ENCODE measurements at places on chromosomes 12 and 14. TPM values are rescaled to one million over a fixed set of nuclear protein-coding genes. Genes with fewer than 3 reads are reported as not detected.
A peak's percentile ranks its signal among the peaks of the same experiment; 100 is the strongest.

DNA sequence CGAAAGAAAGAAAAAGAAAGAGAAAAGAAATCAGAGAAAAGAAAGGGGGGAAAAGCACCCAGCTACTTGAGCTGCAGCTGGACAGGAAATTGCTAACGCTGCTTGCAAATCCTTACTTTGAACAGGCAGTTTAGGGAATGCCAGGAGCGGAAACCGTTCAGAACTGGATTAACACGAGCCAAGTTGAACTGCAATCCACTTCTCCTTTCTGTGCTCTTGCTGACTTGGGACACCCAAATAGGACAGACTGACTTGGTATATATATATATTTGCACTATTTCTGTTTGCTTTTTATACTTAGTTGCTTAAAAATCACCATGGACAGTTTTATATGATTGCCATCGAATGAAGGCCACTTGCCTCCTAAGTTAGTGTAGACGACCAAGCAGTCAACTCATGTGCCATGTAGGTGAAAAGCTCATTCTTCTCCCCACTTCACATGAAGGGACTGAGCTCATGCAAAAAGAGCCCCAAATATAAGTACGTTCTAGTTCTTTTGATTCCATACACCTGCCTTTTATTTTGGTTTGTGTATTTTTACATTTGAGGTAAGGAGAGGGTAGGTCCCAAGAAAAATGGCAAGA, 5.5 kb downstream of the DUSP6 start:
- DNase-seq, result peak; percentile 48

DNA sequence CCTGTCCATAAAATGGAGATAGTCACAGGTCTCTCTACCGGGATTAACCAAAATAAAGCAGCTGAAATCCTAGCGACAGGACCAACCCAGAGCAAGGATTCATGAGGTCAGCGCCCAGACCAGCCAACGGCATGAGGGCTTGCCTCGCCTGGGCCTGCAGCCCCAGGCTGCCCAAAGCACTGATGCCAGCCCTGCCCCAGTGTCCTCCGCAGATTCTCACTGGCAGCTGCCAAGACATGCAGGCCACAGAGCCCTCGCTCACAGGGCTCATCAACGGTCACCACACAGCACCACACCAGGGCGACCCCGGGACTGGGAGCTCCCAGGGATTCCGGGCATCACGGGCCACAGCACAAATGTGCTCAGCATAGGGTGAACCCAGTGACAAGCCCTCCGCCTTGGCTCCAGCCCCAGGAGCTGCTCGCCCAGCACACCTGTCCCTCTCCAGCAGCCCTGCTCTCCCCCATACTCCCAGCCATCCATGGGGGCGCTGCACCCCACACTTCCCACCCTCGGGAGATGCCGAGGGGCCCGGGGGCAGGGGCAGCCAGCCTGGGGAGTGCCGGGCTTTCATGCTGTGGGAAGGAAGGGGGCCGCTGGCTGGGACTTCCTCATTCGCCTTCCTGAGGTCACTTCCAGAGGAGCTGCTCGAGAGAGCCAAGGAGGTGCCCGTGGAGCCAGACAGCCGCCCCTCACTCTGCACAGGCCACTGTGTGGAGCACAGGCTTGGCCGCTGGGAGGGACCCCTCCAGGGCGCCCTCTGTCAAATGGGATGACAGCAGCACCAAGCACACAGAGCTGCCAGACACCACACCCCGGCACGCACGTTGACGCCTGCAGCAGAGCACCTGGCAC, 14.1 kb downstream of the RAB35 start:
- DNase-seq, result no peak

GRIP1 gene
- polyA plus RNA-seq, result 1.3 TPM

DNA sequence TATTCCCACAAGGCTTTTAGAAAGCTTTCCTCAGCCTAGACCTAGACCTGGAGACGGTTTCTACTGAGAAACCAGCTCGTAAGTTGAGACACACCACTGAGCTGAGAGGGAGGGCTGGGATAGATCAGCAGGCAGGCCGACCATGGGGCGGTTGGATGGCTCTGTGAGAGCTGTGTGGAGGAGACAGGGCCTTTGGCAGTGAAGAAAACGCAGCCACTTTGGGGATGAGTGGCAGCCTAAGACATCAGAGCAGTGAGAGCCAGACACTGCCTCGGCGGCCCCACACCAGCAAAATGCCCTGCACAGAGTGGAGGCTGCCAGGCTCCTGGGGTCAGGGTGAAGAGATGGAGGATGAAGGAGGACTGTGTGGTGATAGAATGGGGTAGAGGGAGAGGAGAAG, 46.0 kb downstream of the CACNA2D4 start:
- DNase-seq, result no peak

Data from muscle of back (tissue), 13 donors.